ENCODE measurements at places on chromosomes 7 and 10.

GRCh38 chr10:66934711-66935110 is 8.9 kb downstream of the LRRTM3 start:
- DNase-seq, result no peak

DNA sequence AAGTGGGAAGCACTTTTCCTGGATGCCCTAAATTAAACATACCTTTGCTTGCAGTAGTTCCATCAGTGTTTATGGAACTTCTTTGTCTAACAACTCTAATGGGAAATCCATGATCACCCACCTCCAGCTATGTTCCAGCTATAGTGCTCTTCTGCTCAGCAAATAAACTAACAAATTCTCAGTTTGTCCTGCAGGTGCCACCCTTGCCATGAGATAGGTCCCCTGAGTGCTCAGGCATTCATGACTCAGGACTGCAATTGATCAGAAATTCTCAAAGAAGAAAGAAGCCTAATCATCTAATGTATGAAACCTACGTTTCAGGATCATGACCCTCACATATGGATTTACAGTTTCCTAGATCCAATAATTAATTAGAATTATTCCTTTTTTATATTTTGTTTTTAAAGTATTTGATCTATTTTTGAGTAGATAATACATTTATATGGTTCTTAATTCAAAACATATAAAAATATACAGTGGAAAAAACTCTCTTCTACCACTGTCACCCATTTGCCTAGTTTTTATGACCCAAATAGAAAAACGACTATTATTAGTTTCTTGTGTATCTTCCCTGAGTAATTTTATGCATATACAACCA is 48.7 kb upstream of the DYNC1I1 start:
- peak; percentile 14 for DNase-seq

DNA sequence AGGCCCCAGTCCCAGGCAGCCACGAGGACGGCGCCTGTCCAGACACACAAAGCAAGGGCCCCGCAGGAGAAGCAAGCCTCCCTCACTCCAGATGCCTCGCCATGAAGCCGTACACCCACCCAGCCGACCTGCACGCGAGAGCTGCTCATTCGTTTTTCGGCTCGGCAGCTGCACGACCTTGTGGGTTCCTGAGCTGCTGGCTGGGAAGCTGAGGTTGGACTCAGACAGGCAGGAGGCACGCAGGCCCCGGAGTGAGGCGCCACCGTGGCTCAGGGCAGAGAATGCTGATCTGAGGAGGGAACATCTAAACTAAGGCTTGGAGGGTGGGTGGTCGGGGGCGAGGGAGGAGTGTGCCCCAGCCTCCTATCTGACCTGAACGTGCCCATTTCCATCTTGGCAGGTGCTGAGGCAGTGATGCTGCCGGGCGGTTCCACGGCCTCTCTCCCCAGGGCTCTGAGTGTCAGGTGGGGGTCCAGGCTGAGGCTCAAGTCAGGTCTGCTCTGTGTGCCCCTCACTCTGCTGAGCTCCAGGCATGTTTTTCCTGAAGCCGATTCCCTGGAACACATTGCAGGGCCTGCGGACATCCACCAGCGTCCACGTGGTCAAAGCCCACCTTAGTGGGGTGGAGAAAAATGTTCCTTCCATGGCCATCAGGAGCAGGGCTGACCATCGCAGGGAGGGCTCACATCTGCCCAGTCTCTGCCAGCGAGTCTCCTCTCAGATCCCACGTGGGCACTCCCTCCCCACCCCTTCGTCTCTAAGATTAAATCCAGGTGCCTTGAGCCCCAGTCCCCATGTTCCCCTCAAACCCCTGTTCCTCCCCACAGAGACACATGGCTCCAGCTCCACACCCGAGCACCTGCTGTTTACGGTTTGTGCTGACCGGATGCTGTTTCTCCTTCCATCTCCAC is 28.1 kb upstream of the FAM20C start:
- peak; percentile 17 for DNase-seq

- no peak for DNase-seq
These were observed 265.2 kb upstream of the CSTF2T start for GRCh38 chr10:51964630-51965029.

Measured in suppressor macrophage (primary cell).